HEK293T (cell line): ENCODE measurements at places on chromosomes 12 and 14.

GRCh38 chr14:99255621-99256482 is 16.1 kb downstream of the BCL11B start:
- no peak for DNase-seq

DNA sequence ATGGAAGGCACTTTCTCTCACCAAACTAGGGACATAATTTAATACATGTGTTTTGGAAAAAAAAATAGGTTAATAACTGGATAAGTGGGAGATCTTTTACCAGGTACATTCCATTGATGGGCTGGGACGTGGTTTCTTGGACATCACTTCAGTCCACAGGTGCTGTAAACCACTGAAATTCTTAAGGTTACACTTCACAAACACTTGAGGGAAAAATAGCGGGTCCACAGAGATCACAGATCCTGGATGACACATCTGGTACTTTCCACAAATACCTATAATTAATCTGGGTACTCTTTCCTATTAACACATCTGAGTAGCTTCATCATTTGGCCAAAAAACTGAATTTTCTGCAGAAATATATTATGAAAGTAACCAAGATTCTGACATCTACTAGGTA is 85.0 kb downstream of the POLR3B start:
- DNase-seq, result no peak

DNA sequence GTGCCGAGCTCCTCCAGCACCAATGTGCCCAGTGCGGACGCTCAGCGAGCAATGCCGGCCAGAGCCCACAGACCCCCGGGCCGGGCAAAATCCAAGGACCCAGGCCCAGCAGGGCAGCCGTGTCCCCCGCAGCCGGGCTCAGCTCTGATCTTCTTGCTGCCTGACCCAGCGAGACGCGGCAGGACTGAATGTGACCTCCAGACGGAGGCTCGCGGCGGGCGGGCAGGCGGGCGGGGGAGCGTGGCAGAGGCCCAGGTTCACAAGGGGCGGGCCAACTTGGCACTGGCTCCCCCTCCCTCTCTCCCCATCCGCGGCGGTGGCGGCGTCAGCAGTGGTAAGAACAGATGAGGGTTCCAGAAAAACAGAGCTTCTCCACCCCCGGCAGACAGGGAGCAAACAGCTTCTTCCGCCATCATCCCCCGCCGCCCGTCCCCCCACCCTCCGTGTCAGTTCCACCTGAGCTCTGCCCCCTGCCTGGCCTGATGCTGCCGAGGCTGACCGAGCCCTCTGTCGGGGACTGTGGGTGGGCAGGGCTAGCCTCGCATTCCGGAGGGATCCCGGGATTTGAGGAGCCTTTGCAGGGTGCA is 94.3 kb downstream of the RFLNA start:
- DNase-seq, result no peak

DNA sequence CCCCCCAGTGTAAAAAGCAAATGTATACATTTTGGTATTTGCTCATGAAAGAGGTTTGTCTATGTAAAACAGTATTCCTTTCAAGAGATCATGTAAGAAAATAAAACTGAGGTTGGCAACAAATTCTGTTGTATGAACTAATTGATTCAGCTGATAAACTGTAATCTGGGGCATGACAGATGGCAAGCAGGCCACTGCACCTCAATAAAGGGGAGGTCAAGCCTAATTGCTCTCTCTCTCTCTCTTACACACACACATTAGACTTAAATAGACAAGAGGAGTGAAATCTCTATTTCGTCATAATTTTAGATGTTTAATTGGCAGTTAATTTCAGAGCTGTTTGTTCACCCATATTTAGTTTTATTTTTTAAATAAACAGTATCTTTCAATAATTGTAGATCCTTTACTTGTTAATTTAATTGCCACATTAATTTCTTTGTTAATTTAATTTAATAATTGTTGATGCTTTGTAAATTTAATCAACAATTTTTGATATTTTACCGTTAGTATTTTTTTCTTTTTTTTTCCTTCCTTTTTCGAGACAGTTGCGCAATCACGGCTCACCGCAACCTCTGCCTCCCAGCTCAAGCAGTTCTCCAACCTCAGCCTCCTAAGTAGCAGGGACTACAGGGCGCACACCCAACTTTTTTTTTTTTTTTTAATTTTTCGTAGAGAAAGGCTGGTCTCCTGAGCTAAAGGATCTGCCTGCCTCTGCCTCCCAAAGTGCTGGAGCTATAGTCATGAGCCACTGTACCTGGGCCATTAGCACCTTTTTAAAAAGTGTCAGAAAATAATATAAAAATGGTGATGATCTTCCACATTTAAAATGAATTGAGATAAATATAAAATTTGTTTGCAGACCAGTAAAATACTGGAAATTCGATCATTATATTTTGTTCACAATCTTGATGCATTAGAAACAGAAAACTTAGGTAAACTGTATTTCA is 577.7 kb downstream of the SLC16A7 start:
- DNase-seq, result no peak

DNA sequence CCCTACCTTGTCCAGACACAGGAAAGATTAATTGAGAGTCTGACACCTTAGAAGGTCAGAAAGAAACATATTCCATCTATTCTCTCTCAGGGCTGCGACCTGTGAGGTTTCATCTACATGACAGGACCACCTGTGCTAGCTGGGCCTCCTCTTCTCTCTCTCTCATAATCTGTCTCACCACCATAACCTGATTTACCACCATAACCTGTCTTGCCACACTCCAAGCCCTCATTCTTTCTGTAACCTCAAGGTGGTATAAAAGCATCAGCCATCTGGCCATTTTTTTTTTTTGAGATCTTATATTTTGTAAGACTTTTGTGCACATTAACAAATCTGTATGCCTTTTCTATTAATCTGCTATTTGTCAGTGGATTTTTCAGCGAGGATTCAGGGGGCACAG is 75.5 kb downstream of the ACADS start:
- no peak for DNase-seq

DNA sequence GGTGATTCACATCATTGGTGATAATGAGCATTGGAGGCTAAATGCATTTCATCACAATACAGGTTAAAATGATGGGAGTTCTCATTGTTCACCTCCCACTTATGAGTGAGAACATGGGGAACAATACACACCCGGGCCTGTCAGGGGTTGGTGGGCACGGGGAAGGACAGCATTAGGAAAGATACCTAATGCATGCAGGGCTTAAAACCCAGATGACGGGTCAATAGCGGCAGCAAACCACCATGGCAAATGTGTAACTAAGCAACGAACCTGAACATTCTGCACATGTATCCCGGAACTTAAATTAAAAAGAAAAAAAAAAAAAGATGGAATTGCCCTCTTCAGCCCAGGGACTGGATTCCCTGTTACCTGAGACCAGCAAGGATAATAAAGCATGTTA is 2.3 kb upstream of the LUM start:
- no peak for DNase-seq
